Fibroblast of skin of right quadriceps (primary cell): ENCODE measurements at places on chromosomes 12 and 14.
A peak's percentile ranks its signal among the peaks of the same experiment; 100 is the strongest.

DNA sequence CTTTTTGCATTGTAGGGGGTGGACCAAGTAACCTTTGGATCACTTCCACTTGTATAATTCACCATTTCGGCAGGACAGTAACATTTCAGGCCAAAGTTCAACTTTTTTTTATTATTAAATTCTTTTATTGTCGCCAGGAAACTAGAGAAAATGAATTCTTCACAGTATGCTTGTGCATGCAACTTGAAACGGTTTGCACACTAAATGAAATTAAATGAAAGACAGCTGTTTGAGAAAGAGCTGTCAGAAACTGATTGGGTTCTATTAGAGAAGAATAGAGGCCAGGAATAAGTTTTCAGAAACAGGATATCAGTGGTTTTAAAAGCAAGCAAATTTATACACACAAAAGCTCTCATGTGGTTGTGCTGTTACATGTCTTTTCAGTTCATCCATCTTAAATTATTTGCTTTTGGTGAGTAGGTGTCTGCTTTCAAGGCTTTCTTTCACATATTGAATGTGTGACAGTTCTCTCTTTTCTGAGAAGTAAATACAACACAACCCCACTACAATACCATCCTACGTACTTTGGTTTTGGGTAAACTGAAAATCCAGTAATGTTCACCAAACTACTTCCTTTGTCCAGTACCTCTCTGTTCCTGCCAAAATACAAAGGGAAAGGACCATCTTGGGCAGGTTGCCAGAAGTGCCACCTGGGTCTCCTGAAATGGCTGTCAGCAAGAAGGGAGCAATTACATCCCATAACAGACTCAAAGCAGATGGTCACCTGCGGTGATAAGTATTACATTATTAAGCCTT lies 291.7 kb downstream of the RAD51B start:
- DNase-seq = peak; percentile 24

DNA sequence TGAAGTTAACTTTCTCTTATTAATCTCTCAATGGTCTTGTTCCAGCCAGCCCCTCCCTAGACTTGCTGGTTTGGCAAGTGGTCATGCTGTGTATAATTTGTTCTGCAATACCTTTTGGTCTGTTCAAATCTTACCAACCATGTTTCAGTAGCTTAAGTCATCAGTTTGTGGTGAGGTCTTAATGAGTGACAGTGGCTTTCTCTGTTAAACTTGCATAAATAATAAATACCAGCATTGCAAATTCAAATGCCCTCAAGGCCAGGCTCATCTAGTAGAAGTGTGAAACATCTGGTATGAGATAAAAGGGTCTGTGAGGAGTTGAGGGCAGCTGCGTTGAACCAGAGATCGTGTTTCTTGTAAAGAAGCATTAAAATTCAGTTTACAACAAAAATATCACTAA lies 319.5 kb downstream of the TMEM117 start:
- no peak for DNase-seq

DNA sequence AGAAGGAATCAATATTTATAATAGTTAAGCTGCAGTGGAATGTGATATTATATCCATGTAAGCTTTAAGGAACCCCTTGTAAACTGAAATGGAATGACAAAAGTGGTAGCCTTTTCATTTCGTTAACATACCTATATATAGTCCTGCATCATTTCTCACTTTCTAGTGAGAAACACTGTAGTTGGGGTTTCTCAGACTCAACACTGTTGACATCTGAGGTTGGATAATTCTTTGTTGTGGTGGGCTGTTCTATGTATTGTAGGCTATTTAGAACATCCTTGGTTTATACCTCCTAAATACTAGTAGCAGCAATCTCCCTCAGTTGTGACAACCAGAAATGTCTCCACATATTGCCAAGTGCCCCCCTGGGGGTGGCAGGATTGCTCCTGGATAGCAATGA lies 79.1 kb downstream of the RAD52 start:
- DNase-seq = no peak

GRCh38 chr12:117212563-117213190 lies 22.4 kb upstream of the FBXO21 start:
- DNase-seq = peak; percentile 66

DNA sequence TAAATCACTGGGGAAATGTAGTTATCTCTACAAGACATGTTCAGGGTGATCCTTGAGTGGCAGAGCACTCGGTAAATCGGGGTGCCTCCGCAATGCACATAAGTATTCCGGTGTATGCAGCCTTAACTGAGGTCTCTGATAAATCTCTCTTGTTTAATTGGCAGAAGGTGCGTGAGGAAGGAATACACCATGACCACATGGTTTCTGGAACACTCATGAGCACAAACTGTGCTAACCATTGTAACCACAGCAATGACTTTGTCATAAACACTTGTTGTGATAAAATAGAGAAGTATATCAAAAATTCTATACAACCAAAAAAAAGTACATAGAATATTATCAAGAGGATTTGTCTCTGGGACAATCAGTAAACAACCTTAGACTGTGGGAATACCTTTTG lies 146.8 kb upstream of the DIO2 start:
- DNase-seq = no peak

DNA sequence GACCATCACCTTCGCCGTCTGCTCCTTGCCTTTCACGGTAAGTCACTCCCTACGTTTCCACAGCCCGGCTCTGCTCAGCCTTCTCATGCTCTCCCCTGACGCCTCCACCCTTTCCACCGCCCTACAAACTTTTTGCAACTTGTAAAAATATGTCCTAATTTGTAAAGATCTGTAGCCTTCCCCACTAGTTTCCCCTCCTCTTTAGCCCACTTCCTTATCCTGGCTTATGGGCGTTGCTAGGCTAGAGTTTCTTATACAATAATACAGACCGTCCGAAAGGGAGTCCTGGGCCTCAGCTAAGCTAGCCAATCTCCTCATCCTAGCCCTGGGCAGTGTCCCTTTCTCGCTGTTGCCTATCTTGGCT lies 1.2 kb downstream of the PTGER2 start:
- DNase-seq = no peak

- no peak for DNase-seq
Measured at GRCh38 chr12:50032854-50033581, 7.7 kb upstream of the RACGAP1 start.

DNA sequence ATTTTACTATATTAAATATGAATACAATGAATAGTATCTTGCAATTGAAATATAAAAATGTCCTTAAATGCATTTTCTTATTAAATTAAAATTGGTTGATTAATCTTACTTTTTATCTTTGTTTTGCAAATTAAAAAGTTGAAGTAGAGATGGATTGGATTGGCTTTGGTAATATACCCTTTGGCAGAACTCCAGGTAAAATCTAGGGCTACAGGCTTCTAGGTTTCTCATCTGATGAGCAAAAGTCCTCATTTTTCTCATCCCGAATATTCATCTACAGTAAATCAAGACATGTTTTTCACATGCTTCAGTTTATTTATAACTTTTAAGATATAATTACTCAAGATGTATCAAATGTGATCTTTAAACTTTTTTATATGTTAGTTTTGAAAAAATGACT lies 2.2 kb downstream of the PTPRR start:
- DNase-seq = no peak

- DNase-seq = no peak
Measured at GRCh38 chr14:70744641-70745040, 64.7 kb downstream of the MAP3K9 start.

- no peak for DNase-seq
Measured at GRCh38 chr12:47649381-47649780, 56.4 kb downstream of the RPAP3 start.

DNA sequence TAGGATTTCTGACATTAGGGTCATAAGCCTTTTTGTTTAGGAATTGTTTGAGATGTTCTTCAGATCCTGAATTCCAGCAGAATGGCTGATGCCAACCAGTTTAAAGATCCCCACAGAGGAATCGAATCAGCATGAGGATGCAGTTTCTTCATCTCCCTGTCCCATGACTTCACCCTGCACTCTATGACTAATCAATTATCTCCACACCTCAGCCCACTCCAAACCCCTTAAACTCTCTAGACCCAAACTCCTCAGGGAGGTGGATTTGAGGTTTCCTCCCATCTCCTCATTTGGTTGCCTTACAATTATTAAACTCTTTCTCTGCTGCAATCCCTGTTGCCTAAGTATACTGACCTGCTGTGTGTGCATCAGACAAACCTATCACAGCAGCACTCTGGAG lies 86.5 kb upstream of the CRY1 start:
- DNase-seq = peak; percentile 6

DNA sequence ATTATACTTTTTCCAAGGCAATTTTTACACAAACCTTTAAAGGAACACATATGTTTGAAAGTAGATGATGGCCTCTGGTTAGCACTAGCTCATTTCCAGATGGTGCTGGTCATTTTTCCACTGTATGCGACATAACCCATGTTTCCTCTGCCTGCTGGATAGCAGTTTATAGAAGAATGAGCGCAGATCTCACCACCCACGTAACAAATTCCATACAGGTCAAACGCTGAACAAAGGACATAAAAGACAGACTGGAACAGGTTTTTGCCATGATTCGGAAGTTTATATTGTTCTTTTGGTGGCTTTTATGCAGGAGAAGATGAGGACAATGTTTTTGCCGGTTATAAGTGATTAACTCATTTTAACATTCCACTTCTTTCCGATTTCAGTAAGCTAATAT lies 30.7 kb downstream of the PPP1R36 start:
- DNase-seq = no peak
